ENCODE measurements at places on chromosomes 16 and 17.

DNA sequence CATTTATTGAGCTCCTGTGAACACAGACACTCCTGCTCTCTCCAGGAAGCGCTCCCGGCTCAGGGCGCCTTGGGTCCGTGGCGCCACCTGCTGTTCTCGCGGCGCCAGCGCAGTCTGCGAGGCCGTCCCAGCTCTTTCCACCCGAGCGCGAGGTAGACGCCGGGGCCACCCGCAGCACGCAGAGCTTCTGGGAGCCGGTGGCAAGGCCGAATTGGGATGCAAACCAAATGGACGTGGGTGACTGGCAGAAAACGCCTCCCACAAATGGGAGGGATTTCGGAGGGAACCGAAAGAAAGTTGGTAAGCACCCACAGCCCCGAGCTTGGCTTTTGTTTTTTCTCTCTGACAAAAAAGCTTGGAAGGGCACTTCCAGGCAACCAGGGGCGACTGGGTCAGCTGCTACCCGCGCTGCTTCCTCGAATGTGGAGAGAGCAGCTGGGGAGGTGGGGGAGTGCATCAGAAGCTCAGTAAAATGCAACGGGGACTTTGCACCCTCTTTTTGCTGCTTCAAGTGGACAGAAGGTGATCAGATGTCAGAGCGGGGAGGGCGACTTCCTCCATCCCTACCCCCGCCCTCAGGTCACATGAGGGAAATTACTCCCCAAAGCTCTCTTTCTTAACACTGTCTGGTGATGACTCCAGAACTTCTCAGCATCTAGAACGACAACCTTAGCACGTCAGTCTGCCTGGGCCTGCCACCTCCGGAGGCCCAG is 13.5 kb upstream of the N4BP1 start:
- DNase-seq, result peak; percentile 76

DNA sequence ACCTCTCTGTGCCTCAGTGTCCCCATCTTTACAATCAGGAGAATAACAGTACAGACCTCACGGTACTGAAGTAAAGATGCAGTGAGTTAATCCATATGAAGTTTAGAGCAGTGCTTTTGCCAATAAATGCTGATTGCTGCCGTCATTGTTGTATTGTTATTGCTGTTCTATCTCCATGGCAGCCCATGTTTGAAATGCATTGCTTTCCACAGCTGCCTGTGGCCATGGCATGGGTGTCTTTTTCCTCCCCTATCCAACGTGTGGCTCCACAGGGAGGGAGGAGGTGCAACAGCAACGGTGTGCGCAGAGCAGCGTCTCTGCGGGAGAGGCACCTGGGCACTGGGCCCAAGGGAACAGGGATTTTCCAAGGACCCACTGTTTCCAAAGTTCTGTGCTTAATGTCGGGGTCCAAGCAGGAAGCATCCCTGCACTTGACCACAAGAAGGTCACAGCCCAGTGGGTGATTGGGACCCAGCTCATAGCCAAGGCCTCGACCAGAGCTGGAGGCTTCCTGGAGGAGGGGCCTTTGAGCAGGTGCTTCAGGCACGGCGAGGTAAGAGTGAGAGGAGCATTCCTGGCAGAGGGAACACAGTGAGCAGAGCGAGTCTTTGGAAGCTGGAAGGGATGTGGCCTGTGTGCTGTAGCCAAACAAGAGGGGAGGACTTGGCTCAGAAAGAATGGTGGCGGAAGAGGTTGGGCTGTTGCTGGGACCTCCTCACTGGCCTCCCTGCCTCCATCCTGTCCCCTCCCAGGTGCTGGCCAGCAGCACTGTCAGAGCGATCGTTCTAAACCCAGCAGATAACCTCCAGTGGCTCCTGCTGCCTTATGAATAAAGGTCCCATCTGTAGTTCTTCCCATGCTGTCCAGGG is 3.9 kb downstream of the RAI1 start:
- DNase-seq, result no peak

DNA sequence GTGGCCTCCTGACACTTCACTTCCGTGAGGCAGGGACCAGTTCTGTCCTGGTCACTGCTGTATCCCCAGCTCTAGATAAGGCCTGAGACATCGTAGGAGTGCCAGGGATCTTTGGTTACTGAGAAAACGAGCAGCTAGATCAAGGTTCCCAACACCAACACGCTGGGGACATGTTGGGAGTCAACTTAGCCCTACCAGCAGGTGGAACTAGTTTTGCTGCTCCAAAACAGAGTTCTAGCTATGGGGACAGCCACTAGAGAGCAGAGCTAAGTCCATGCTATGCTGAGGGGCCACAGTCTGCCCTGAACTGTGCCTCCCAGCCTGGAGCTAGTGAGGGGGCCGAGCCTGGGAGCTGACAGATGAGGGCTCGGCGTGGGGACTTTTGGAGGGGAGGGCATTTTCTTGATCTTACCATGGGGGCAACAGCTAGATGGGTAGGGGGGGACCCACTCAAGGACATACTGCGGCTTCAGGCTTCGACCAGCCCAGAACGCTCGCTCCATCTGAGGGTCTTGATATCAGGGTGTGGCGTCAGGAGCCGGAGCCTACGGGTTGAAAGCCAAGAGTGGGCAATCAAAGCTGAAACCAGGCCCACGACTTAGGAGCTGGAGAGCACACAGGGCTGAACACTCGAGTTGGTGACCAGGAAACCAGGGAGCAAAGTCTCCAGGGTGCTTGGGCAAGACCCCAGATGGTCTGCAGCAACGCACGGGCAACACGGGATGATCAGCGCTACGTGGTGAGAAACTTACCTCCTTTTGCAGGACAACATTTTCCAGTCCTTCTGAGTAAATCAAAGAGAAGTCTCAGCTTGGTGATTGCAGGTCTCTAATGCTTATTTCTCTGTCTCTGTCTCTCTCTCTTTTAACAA is 13.4 kb downstream of the SNX20 start:
- DNase-seq, result no peak

GRCh38 chr17:6279659-6280058 is 155.3 kb downstream of the AIPL1 start:
- no peak for DNase-seq

DNA sequence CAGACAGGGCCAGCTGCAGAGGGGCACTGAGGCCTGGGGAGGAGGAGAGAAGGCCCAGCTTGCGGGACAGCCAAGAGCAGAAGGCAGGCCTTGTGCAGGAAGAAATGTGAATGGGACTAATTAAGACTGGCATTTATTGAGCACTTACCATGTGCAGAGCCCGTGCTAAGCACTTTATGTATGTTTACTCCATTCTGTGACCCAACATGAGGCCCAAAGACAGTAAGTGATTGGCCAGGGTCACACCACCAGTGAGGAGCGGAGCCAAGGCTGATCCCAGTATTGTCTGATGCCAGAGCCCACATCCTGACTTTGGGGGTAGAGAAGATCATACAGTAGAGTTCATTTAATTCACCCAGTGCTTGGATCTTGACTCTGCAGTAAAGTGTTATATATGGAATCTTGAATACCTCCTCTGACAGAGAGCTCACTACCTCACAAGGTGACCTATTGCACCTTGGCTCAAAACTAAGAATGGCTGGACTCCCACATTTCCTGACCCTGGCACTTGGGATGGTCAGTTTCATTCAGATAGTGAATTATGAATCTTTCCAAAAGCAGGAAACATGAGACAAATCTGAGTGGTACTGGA is 13.6 kb downstream of the KATNB1 start:
- DNase-seq, result no peak

GRCh38 chr16:89921702-89922476 is 1.3 kb upstream of the TUBB3 start:
- DNase-seq, result no peak

- DNase-seq, result no peak
Observed at GRCh38 chr17:5705081-5705875, 121.0 kb upstream of the NLRP1 start.

DNA sequence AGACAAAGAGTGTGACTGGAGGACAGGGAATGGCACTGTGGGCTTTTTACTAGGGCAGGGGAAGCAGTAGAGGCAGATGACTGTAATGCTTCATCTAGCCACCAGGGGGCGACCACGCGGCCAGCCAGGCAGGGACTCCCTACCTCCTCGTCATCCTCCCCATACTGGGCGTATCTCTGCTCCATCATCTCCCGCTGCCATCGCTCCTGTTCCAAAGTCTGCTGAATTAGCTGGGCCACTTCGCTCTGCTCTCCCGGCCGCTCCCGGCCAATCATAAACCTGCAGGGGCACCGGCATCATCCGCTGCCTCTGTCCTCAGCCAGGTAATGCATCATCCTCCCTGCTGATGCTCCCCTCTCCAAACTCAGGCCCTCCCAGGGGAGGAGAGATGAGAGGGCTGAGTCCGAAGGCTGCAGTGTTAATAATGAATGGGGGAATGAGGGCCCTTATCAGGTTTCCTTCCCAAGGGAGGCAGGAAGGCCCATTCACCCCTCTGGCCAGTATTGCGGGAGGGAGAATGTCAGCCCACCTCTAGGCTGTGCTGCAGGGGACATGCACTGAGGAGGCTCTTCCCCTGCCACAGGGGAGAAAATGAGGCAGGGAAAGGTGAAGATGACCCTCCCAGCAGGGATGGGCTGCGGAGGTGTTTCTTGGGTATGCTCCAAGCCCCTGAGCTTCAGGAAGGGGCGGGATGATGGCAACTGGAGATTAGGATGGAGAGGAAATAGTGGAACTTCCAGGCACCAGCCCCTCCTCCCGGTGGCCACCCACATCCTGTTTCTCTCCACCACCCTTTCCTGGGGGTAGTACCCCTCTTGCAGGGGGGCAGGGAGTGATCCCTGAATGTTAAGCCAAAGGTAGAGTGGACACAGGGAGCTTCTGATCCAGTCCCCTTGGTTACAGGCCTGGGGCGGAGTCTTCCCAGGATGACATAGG is 10.3 kb upstream of the SAMD14 start:
- peak; percentile 65 for DNase-seq

DNA sequence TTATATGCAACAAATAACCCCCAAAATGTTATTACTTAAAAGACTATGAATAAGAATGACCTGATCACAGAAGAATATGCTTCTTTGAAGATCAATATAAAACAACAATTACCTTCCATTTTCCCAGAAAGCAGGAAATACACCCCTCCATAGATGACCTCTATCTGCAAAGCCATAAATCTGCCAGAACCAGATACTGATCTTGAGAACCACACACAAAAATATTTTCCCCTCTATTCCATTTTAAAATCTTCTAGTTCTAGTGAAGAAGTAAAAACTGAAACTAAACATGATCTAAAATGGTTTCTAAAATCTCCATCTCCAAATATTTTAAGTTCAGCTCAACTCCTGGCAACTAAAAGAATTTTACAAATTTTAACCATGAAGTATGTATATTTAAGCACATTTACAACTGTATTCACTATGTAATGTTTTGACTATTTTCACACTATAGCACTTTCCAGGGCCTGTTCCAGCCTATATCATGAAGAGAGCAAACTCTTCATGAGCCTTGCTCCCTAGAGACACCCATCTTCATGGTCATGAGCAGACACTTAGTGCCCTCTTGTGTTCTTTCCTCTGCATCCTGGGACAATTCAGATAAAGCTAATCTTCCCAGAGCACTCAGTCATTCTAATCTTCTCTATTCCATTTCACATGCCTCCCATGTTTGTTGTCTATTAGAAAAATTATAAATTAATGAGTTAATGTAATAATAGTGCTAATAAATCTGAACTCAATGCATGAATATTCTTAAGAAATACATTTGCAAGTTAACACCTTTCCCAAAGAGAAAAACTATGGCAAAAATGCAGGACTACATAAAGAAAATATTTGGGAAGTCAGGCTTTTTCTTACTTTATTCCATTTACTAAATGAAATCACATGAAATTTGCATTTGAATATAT is 87.0 kb downstream of the HELZ start:
- DNase-seq, result no peak

- DNase-seq, result no peak
Observed at GRCh38 chr16:29011112-29011511, 26.3 kb downstream of the LAT start.

GRCh38 chr17:55585629-55586028 is 74.4 kb upstream of the SMIM36 start:
- no peak for DNase-seq

- peak; percentile 29 for DNase-seq
Observed at GRCh38 chr16:610513-611381, 20.0 kb upstream of the WFIKKN1 start.

- no peak for DNase-seq
Observed at GRCh38 chr17:58004060-58004459, 3.0 kb downstream of the SRSF1 start.

DNA sequence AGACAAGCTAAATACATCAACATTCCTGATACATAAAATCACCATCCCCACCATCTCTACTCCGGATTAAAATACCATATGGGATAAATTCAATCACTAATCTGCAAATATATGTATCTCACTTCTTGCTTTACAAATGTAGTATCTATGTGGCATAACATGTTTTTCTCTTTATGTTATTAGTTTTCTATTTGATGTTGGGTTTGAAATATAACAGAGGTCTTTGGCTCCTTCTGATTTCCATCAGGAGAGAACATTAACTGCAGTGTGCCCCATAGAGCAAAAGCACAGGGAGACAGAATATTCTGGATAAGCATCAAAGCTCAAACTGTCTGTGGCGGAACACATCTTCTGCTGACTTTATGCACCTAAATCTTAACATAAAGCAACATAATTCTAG is 547.2 kb upstream of the CDH8 start:
- DNase-seq, result no peak

DNA sequence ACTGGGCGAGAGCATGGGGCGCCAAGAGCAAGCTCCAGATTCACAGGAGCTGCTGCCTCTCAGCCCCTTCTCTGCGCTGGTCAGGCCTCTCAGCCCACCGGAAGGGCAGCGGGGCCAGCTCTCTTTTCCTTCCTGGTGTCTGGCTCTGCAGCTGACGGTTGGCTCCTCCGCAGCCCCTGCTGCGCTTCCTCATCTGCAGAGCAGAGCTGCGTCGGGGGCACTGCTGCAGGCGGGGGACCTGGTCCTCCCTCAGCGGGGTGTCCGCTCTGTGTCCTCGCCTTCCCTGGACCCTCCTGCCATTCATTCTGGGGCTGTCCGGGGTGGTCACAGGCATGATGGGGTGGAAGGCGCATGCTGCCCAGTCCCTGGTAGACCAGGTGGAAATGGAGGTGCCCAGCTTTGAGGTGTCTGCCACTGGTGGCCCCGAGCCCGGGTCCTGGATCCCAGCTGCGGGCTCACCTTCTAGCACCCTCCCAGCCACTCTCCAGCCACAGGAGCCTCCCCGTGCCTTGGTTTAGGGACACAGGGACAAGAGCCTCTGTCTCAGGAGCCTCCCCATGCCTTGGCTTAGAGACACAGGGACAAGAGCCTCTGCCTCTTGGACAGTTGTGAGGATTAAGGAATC is 84.8 kb downstream of the IRF8 start:
- DNase-seq, result no peak

DNA sequence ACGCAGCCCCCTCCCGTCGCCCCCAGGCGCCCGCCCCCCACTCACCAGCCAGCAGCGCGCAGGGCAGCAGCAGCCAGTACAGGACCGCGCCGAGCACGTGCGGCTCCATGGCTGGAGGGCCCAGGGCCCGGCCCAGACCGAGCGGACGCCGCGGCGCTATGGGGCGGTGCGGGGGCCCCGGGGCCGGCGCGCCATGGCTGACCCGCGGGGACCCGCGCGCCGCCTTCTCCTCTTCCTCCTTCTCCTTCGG is 239 bp downstream of the PIEZO1 start:
- no peak for DNase-seq

Data from activated CD4-positive, alpha-beta T cell treated with anti-CD3 and anti-CD28 coated beads, Interleukin-2, amount 50 U/mL, for 24 hours (primary cell).